ENCODE measurements at places on chromosomes 11 and 22. TPM values are rescaled to one million over a fixed set of nuclear protein-coding genes. Genes with fewer than 3 reads are reported as not detected.

DNA sequence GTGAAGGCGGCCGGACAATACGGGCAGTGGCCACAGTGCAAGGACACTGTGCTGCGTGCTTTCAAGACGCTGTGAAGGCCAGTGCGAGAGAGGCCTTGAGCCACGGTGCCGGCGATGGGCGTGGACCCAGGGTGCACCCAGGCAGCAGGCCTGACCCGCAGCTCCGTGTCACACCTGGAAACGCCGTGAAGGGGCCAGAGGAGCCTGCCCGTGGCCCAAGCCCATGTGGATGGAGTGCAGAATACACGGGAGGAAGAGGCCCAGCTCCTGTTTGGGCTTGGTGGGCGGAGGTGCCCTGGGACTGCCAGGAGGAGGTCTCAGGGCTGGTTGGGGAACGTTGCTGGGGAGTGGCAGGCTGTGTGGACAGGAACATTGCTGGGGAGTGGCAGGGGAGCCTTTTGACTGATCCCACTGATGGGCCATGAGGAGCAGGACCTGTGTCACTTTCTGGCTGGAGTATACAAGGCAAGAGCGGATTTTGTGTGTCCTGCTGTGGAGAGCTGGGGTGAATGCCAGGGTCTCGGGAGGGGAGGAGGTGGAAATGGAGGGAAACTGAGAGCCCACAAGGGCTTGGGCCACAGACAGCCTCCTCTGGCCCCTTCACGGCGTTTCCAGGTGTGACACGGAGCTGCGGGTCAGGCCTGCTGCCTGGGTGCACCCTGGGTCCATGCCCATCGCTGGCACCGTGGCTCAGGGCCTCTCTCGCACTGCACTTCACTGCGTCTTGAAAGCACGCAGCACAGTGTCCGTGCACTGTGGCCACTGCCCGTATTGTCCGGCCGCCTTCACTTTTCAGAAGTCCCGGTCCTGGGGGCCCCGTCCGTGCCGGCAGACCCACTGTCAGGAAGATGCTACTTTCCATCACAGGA lies 925.4 kb downstream of the BRD1 start:
- DNase-seq, result peak; percentile 87

DNA sequence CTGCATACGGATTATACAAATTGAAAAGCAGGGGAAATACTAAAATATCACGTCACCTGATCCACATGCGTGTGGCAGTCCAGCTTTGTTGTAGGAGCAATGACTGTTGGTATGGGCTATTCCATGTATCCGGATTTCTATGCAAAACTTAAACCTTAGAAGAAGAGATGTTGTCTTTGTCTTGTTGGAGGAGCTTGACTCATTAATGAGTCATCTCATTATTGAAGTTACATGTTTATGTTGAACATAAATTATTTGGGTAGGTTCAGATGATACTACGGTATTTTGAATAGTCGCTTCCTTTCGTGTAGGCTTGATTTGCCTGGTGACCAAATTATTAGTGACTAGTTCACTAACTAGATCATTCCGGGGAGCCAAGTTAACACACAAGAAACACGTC lies 806 bp upstream of the SAAL1 start:
- no peak for DNase-seq

GRCh38 chr11:64627371-64627770 lies 36.4 kb downstream of the SLC22A12 start:
- no peak for DNase-seq

- DNase-seq, result no peak
Observed at GRCh38 chr11:8794126-8794525, 111.5 kb downstream of the RPL27A start.

GRCh38 chr11:36347384-36347906 lies 51.4 kb downstream of the PRR5L start:
- no peak for DNase-seq

GRCh38 chr11:112392904-112393303 lies 132.2 kb upstream of the PLET1 start:
- no peak for DNase-seq

DNA sequence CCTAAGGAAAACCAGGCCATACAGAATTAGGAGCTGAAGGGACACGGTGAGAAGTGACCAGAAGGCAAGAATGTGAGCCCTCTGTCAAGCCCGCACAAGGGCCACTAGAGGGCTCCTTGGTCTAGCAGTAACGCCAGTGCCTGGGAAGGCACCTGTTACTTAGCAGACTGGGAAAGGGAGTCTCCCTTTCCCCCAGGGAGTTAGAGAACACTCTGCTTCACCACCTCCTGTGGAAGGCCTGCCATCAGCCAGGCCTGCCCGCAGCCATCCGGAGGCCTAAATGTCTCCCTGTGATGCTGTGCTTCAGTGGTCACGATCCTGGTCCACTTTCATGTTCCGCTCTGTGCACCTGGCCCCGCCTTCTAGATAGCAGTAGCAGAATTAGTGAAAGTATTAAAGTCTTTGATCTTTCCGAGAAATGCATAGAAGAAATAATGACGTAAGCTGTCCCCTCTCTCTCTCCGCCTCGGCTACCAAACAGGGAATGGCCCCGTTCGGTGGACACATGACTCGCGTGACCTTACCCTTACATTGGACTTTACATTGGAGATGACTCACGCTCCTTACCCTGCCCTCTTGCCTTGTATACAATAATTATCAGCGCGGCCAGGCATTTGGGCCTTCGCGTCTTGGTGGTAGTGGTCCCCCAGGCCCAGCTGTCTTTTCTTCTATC lies 10.7 kb upstream of the GSTP1 start:
- DNase-seq, result no peak

- DNase-seq, result no peak
Observed at GRCh38 chr11:113994077-113994954, 19.4 kb downstream of the HTR3A start.

Gene XKR3
- not detected for total RNA-seq

Gene TUT1
- 13.4 TPM for total RNA-seq
